Stimulated activated CD8-positive, alpha-beta memory T cell treated with anti-CD3 and anti-CD28 coated beads, Interleukin-15, amount 100 ng/mL, for 1 hour (primary cell): ENCODE measurements at places on chromosomes 13 and 19.
A peak's percentile ranks its signal among the peaks of the same experiment; 100 is the strongest.

DNA sequence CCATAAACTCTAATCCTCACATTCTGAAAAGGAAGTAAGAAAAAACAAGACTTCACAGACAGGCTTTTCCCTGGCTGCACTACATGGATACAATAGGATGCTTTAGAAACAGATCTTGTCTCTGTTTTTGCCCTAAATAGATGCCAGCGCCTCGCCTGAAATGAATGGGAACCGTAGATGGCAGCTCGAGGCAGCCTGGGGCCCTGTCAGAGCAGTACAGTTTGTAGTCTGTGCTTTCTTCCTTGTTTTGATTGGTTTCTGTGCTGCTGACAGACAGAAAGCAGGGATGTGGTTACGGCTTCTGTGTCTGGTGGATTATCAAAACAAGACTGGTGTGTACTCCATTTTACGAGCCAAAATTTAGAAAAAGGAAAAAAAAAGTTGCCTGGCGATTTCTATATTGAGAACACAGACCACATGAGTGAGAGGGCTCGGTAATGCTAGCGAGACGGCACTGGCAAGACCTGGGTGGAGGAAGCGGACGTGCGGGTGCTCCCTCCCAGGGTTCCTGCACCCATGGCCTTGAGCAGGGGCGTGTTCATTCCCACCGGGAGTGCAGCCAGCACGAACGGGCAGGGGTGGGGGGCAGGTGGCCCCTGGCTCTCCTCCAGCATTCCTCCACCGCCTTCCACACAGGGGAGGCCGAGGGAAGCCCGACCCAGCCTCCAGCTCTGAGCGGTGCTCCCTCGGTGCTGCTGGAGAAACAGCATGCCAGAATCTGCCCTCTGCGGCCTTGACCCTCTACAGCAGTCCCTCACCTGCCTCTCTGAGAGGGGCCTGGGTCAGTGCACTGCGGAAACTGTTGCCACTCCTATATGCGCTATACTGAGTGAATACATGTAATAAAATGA, 37.6 kb upstream of the C1QTNF9 start:
- peak; percentile 23 for DNase-seq

- DNase-seq, result no peak
These were observed 33.2 kb downstream of the RNASEH2B start for GRCh38 chr13:50942630-50943311.

- no peak for DNase-seq
These were observed 46.0 kb downstream of the USP12 start for GRCh38 chr13:27125357-27126282.

- peak; percentile 62 for DNase-seq
These were observed 11.8 kb upstream of the CSNK1G2 start for GRCh38 chr19:1929021-1929742.

DNA sequence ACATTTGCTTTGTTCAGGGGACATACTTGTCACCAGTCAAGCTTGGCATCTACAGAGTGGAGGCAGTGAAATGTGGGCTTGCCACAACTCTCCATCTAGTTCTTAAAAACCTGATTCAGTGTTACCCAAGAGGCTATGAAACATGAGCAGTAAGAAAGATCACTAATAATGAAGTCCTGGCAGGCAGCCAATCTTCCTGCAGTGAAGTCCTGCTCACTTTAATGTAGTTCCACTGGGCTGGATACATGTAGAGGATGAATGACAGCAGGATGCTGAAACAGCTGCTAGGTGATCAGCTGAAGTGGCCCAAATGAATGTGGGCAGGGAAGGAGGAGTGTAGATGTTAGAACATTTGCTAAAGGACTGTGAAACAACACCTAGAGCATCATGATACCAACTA, 1213.1 kb downstream of the OLFM4 start:
- no peak for DNase-seq

DNA sequence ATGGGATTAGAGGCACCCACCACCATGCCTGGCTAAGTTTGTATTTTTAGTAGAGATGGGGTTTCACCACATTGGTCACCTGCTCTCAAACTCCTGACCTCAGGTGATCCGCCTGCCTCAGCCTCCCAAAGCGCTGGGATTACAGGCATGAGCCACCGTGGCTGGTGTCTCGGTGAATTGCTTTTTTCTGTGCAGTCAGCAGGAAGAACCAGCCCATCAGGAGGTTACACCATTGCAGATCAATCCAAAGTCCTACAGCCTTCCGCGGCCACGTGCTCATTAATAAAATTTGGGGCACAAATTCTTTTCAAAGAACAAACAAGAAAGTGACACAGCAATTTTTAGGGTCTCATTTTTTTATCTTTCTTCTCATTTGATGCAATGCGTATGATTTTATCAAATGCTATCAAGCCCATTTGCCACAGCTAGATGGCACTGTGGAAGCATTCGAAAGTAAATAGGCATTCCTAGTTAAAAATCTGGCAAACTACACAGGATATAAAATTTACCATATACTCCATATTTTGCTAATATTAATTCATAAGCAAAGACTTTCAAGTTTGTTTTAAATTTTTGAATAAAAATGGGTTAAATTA, 54.4 kb upstream of the ZNF835 start:
- DNase-seq, result no peak

- DNase-seq, result no peak
These were observed 11.2 kb downstream of the HAS1 start for GRCh38 chr19:51712461-51713081.

GRCh38 chr13:94470126-94470525, 9.4 kb downstream of the DCT start:
- DNase-seq, result no peak

GRCh38 chr13:28792992-28793391, 27.1 kb upstream of the MTUS2 start:
- no peak for DNase-seq

GRCh38 chr13:95260031-95260525, 41.2 kb downstream of the ABCC4 start:
- DNase-seq, result no peak

DNA sequence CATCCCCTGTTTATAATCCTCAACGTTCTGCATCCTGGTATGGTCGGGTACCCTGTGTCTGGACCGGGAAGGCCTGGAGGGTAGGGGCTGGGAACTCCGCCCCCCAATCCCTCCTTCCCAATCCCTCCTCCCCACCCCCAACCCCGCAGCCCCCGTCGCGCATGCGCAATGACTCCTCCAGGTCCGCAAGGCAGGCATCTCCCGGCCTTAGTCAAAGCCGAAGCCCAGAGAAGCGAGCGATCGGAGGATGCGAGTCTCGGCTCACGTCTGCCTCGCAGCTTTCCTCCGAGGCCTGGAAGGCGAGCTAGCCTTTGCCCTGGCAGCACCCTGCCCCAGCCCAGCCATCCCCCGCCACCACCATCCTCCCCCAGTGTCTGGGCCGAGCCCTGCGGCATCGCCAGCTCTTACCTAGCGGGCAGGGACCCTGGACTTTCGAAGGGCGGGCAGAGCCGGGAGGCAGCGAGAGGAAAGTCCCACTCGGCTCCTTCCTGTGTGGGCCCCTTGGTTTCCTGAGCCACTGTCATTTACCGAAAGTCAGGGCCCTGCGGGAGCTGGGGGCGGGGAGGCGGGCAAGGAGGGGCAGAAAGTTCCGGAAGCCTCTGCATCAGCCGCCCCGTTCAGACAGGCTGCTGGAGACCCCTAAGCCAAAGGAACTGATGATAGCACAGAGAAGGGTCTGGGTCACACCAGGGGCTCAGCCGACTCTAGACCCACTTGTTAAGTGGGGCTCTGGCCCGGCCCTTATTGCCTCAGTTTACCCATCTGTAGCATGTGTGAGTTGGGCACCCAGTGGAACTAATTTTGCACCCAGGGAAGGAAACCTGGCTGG, at the start of gene JAK3:
JAK3 (minus strand) TSS at position 445 of the 829 bp plus-strand sequence. CDS start 3,565 bp downstream, outside the sequence.
- DNase-seq, result peak; percentile 78

DNA sequence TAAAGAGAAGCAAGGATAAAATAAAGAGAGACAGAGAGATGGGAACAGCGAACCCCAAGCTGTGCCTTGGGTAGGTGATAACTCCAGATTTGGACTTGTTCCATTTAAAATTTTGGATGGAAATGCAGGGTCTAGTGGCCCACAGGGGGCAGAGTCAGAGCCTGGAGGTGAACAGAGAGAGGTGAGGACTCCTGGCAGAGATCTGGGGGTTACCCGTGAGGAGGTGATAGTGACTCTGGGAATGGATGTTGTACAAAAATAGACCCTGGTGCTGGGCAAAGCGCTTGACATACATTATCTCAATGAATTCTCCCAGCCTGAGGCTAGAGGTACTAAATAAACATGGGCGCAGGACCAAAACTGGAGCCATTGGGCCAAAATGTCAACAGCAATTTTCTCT, 14.3 kb upstream of the DHRS12 start:
- no peak for DNase-seq

GRCh38 chr19:6811906-6812305, 39.4 kb downstream of the VAV1 start:
- no peak for DNase-seq

DNA sequence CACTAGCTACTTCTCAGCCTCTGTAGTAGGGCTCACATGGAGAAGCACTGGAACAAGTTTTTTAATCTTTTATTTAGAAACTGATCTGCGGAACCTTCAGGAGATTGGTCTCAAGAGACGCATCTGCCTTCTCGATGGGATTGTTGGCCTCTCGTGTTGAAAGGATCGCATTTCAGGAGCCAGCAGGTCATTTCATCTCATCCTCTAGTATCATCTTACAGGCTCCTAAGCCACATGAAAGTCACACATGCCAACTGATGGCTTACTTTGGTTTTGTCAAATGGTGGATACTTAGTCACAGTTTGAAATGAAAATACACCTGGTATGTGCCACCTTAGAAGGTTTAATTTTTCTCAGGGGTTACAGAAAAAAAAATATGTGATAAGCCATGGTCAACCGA, 1703.6 kb downstream of the EFNB2 start:
- no peak for DNase-seq

DNA sequence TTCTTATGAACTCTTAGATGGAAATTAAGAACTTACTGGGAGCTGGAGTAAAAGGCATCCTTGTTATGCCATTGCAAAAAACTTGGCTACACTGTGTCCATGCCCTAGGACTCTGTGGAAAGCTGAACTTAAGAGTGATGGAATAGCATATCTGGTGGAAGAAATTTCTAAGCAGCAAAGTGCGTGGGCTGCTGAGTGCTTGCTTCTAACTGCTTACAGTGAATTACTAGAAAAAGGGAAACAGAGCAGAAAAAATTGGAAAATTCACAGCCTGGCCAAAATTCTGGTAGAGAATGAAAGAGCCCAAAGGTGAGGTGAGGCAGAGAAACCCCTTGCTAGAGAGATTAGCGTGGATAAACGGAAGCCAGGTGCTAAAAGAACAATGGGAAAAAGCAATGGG, 44.3 kb downstream of the ALOX5AP start:
- no peak for DNase-seq

- no peak for DNase-seq
These were observed 211.7 kb upstream of the IRS2 start for GRCh38 chr13:109998037-109998436.
